Activated CD4-positive, alpha-beta T cell treated with anti-CD3 and anti-CD28 coated beads for 48 hours (primary cell): ENCODE measurements at places on chromosomes 2 and 18.

- DNase-seq: no peak
These were observed 32.8 kb downstream of the ZBTB7C start for GRCh38 chr18:48376406-48376805.

- no peak for DNase-seq
These were observed 63.6 kb upstream of the EHBP1 start for GRCh38 chr2:62641936-62642335.

DNA sequence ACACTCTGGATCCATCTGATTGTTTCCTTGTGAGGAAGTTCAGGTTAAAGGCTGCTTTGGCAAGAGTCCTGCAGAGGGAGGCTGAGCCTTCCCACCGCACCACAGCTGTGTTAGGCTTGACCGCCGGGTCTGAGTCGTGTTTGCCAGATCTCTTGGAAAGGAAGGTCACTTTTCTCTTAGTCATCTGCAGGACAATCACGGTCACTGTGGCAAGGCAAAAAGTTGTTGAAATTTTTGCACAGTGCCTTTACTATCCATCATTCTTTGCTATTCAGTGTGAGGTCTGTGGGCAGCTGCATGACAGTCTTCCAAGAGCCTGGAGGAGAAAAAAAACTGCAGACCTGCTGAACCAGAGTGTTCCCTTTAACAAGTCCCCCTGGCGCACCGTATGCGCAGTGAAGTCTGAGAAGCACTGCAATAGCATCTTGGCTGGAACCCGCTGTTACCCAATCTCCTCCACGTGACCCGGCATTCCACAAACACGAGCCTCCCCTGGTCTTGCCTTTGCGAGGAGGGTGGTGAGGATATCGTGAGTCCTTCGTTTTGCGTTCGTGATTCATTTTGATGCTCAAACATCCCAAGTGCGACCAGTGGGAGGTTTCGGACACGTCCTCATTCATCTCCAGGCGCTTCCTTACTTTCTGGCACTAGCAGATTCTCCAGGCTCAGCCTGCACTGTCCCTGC lies 23.0 kb downstream of the BIN1 start:
- no peak for DNase-seq

DNA sequence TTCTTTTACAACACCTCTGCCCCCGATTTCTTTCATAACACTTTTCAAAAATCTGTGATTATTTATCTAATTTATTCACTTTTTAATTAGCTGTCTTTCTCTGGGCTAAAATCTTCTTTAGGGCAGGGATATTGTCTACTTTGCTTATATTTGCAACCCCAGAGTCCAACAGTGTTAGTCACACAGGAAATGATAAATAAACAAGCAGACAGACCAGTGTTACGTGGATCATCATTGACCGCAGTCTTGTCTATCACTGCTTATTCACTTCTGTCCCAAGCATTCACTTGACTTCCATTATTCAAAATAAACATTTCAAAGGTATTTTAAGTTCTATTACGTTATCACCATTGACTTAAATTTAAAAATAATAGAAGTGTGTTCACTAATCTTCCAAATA lies 237.6 kb upstream of the UBE2E3 start:
- no peak for DNase-seq

DNA sequence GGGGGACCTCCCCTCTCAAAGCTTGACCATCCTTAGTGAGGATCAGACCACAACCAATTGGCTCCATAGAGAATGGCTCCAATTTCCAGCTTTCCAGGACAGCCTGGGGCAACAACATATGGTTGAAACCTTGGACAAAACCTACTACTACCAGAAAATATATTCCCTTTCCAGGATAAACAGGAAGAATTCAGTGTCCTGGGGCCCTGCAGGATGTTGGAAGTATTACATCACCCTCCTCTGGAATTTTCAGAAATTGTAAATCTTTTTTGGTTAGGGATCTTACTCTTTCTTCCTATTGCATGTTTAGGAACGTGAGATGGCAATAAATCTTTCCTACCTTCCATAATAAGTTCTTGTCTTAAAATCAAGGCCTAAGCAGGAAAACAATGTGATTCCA lies 158.9 kb upstream of the MEIS1 start:
- no peak for DNase-seq

DNA sequence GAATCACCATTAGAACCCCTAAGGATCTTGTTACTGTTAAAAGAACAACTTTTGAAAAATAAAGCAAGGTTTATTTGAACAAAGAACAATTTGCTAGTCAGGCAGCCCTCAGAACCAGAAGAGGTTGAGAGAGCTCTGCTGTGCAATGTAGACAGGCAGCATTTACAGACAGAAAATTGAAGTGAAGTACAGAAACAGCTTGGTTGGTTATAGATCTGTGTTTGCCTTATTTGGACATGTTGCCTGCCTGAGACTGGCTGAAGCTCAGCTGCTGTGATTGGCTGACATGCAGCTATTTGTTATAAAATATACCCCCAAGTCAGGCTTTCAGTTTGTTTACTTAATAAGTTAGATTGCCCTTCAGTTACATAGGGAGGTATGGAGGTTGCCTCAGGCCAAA lies 12.5 kb downstream of the MSTN start:
- no peak for DNase-seq

DNA sequence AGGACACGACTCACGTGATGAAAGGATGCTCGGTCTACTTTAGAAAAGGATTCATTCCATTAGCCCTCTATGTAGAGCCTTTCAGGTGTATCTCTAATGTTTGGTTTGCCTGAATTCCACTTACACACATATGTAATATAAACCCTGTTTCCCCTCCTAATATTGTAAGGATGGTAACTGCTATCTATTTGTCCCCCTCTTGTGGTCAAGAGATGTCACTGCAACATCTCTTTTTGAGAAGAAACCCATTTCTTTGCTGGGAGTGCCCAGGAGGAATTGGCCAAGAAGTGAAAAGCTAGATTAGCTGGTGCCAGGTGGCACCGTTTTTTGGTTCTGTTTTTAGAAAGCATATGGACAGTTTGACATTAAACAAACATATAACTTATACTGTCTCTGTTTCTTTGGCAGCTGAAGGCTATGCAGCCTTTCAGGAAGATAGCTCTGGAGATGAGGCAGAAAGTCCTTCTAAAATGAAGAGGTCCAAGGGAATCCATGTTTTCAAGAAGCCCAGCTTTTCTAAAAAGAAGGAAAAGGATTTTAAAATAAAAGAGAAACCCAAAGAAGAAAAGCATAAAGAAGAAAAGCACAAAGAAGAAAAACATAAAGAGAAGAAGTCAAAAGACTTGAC lies 41.2 kb downstream of the RALBP1 start:
- DNase-seq: no peak

- DNase-seq: no peak
These were observed 185.4 kb upstream of the REV1 start for GRCh38 chr2:99675130-99675661.

- no peak for DNase-seq
These were observed 182.6 kb downstream of the ZNF804A start for GRCh38 chr2:184780944-184781343.

GRCh38 chr2:28424799-28425463 lies 32.3 kb downstream of the FOSL2 start:
- peak; percentile 45 for DNase-seq

DNA sequence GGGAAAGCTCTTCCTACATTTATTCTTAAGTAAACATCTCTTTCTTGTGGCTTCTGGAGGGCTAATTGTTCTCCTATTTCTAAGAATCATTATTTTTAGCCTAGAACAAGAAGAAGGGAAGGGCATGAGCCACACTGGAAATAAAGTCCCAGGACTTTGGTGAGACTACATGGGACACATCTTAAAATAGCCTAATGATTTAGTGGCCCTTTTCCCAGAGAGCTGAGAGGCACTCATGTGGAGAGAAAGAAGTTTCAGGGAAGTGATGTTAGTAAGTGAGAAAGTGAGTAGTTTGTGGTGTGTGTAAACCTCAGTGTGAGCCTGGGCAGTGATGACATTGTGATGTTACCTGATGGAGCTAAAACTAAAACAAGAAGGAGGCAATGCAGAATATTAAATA lies 14.6 kb downstream of the ITGA4 start:
- DNase-seq: no peak

DNA sequence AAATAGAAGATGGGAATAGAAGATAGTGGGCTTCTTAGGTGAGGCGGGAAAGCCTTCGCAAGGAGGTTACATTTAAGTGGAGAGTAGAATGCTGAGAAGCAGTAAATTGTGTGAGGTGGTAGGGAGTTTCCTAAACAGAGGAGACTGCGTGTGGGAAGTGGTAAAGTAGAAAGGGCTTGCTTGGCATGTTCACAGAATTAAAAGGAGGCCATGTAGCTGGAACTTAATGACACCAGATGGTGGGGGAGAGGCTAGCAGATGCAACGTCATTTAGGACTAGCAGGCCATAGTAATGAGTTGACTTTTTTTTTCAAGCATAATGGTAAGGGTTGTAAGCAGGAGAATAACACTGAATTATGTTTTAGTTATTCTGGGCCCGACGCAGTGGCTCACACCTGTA lies 13.0 kb upstream of the RTN4 start:
- no peak for DNase-seq

DNA sequence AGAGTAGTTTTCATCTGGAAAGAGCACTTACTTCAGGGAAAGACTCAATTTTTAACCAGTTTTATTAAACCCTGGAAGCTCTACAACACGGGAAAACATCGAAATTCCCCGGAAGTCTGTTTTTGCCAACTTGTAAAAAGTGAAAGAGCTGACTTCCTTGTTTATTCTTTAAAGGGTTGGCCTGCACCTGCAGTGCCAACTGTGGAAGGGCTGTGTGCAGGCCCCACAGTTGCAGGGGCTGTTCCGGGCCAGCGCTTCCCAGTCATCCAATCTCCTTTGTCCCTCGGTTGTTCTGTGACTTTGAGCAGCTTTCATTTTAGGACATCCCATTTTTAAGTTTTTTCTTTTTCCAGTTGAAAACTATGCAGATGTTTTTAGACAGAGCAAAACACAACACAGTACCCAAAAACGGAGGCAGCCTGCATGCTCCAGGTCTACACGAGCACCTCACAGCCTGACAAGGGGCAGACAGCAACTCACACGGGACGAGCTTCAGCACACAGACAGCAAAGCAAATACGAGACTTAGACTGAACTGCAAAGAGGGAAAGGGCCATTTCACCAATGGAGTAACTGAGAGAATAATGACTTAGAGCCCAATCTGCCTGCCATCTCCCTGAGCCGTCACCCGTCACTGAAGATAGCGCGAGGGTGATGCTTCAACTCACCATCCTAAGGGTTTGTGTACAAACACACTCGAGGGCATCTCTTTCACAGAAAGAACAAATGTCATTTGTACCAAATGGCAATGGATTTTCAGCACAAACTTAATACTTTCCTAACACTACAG lies 70.6 kb downstream of the EMILIN2 start:
- DNase-seq: no peak

GRCh38 chr2:210562091-210562490 lies 5.7 kb downstream of the CPS1 start:
- no peak for DNase-seq

DNA sequence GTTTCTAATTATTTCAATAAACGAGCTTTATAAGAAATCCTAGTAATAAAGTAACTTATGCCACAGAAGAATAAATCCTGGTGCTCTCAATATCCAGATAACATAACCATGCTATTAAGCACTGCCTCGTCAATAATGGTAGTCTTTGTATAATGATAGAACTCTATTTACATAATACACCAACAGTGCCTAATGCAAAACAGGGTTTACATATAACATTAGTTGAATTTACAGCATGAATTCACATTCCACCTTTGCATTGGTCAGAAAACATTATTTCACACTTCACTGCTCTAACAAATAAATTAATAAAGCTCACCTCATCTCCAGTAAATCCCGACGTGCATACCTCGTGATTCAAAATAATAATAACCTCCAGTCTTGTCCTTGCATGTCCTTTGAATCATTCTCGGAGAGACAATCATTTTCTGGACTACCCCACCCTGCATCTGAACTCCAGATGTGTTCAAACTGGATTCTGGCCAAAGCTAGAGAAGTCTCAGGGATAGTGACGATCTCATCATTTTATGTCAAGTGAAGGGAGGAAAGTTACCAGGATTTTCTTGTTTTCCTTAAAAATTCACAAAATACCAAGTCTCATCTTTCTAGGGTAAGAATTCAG lies 189.2 kb downstream of the NCKAP5 start:
- no peak for DNase-seq

- no peak for DNase-seq
These were observed 309.5 kb downstream of the PIK3C3 start for GRCh38 chr18:42264497-42264896.

GRCh38 chr18:12645254-12645653 lies 12.7 kb downstream of the SPIRE1 start:
- DNase-seq: no peak

- DNase-seq: no peak
These were observed 20.5 kb downstream of the MLPH start for GRCh38 chr2:237507512-237507911.

DNA sequence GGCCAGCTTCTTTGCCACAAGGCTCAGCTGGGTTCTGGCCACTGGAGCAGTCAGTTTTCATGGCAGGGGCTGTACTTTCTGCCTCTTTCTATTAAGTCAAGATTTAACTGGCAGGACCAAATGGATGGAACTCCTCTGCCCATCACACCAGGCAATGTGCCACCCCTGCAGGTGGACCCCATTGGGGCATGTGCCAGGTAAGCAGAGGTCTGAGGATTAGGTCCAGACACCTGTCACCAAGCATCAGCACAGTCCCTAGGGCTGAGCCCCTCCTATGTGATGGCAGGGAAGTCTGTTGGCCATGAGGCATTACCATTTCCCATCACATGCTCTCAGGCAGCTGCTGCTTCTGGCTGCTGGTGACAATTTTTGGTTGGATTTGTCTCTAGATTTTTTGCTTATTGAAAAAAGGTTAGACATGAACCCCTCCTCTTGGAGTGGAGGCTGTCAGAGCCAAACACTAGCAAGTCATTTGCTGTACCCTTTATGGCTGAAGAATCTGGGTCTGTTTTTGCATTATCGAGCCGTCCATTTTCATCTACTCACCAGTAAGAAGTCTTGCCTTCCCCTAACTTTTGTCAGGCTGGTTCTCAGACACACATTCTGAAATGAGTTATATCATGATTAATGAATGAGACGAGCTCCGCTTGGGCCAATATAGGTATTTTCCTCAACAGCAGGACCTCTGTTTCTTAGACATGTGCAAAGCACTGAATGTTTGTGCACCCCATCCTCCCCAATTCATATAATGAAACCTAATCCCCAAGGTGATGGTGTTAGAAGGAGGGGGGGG lies 328.0 kb downstream of the TSN start:
- no peak for DNase-seq

DNA sequence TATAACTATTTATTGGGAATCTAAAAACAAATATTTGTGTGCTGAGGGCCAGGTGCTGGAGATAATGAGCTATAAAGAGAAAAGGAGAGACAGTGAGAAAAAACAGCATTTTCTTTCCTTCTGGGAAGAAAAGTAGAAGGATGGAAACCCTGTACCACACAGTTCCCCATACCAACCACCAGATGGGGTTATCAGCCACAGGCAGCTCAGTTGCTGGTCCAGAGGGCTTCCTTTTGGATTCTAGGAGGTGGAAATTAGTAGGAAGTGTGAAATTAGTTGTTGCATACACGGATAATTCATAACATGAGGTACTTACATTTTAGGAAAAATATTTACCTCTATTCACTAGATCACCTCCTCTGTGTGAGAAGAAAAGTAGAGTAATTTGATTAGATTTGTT lies 237.0 kb upstream of the FOSL2 start:
- DNase-seq: peak; percentile 20
